ENCODE measurements at places on chromosomes 6 and 20.

DNA sequence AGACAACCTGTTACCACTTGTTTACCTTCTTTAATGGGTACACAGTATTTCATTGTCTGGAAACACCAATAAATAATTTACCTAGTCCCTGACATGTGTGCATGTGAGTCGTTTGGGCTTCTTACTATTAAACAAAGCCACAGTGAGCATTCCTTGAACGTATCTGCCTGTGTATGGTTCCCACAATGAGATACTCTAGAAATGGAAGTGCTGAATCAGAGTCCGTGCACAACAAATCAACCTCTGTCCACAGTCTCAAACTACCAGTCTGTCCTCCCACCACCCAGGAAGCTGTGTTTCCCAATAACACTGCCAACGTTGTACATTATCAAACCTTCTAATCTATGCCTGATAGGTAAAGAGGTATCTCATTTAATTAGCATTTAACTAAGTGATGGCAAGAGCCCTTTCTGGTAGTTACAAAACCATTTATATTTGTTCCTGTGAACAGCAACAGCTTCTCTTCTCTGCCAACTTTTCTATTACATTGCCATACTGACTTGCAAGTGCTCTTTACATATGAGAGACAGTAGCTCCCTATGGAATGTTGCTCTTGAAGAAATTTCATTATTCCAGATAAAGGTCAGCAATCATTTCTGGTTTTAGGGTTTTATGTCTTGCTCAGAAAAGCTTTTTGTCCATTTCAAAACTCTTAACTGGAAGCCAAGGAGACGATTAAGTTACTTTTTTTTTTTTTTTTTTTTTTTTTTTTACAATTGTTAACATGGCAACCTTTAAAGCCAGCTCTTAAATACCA, 14.7 kb downstream of the JAG1 start:
- DNase-seq: no peak

GRCh38 chr6:119349361-119350201, at the start of gene MAN1A1:
TSS of gene MAN1A1 (minus strand) at chr6:119349761. CDS start at chr6:119349065, 696 bp downstream.
- no peak for DNase-seq

- no peak for DNase-seq
These were observed 19.9 kb upstream of the NUS1 start for GRCh38 chr6:117655380-117655779.

- no peak for DNase-seq
These were observed 38.8 kb downstream of the WASF1 start for GRCh38 chr6:110140650-110141049.

DNA sequence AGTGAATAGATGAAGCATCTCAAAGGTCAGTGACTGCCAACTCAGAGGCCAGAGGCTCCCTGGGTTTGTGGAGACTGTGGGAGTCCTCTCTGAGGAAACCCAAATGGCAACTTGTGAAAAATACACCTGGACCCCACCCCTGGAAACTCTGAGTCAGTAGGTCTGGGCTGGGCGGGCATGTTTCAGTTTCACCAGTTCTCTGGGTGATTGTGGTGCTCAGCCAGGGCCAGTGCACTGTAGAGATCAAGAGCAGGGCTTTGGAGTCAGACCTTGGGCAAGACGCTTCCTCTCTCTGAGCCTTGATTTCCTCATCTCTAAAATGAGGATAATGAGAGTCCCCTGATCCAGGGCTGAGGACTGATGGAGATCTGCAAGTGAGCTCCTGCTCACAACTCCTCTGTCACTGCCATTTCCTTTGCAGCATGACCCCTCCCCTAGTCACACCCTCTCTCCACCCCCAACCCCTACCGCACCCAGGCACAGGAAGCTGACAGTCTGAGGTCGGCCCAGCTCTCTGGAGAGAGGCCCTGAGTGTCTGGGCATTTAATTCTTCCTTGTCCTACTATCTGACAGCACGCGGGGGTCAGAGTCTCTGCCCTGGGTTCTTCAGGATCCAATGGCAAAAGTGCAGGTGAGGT, 5.1 kb downstream of the DEF6 start:
- no peak for DNase-seq

DNA sequence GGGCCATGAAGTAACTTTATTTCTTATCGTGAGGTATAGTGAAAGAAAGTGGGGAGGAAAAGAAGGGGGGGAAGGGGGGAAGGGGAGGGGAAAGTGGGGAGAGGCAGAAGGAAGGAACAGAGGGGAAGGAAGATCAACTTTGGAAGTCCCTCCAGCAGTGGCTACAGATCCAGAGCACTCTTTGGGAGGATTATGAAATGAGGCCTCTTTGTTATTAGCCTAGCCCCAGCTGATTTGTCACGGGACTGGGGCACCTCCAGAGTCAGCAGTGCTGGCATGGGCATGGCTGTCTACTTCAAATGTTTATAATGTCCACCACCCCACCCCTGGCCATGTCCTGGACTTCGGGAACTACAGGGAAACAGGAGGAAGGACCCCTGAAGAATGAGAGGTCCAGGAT, 7.6 kb downstream of the MOCS1 start:
- no peak for DNase-seq

GRCh38 chr6:116948533-116949304, 71.7 kb downstream of the RFX6 start:
- DNase-seq: no peak

DNA sequence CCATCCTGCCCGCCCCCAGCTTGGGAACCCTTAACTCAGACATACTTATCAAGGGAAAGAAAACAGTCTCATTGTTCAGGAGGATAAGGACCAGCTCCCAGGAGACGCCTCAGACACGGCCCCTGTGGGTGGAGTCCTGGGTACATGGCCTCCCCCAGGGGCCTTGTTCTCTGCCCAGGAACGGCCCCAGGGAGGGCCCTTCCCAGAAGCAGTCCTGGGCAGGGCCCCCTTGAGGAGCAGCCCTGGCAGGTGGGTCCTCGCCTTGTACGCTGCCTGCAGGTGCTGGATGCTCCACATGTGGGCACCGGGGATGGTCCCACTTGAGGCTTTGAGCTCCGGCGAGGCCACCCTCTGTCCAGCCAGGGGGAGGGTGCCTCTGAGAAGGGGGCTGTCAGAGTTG, 4.5 kb upstream of the GATA5 start:
- no peak for DNase-seq

DNA sequence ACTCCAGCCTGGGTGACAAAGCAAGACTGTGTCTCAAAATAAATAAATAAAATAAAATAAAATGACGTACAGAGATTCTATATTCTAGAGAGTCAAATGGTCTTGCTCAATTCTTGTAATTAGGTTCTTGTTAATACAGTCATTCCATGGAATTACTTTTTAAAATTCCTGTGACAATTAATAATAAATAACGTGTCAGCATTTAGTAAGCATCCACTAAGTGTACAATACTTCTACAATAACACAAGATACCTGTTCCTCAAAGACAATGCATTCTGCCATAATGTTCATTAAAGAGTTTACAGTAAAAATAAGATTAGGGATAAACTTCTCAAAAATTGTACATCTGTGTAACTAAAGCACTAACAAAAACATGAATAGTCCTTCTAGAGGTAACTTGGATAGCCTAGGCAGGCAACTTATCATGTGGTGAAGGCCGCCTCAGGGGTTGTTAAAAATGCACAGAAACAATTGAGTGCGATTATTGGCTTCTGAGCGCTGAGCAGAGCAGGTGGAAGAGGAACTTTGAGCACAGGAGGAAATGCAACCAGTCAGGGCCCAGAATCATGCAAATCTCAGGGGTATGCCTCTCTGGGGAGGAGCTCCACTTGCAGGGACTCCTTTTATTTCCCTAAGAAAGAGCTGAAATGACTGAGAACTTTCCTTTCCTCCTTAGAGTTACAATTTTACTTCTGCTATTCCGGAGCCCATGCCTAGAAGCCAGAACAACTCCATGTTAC, 37.1 kb downstream of the QRSL1 start:
- DNase-seq: no peak

DNA sequence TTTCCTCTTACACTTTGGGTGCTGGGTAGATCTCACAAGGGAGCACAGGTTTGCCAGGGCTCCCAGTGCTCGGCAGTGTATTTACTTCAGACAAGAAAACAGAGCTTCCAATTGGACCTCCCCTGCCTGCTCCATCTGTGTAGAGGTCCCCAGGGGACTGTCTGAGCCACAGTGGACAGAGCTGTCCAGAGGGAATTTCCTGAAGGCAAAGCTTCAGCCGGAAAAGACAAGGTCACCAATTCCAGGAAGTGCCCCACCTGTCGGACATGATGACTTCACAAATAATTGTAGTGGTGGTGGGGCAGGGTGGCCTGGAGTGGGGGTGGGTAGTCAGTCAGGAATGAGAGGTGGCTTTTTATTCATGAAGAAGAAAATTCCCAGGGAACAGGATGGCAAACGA, 18.6 kb downstream of the ADGRF5 start:
- DNase-seq: no peak

DNA sequence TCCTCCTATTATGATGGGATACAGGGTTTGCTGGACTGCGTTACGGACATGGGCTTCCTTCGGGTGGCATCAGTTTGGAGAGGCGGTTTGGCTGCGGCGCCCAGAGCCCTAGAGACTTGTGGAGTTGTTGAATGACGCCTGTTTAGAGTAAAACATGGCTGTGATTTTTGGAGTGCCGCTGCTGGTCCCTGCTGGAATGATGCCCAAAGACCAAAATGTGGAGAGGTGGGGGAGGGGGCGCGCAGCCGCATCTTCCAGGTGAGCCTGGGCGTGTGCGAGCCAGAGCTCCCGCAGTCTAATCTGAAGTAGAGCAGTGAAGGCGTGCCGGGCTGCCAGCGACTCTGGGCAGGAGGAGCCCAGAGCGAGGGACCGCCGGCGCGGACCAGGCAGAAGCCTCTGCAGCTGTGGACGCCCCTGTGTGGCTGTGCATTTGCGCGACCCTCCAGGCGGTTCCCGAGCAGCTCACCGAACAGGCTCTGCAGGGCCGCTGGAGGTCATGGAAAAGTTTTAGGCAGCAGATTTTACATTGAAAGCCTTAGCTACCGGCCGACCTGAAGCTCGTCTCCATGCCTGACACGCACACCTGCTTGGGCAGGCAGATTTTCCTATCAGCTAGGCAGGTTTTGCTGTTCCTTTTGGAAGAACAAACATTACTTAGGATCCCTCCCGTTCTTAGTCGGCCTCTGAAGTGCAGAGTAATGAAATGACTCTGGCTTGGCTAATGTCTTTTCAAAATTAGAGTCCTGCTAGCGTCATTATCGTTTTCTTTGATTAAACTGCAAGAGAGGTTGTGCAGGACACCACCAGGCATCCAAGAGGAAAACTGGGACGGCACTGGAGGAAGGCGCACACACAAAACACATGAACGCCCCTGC, 298.2 kb downstream of the PHACTR1 start:
- DNase-seq: no peak

DNA sequence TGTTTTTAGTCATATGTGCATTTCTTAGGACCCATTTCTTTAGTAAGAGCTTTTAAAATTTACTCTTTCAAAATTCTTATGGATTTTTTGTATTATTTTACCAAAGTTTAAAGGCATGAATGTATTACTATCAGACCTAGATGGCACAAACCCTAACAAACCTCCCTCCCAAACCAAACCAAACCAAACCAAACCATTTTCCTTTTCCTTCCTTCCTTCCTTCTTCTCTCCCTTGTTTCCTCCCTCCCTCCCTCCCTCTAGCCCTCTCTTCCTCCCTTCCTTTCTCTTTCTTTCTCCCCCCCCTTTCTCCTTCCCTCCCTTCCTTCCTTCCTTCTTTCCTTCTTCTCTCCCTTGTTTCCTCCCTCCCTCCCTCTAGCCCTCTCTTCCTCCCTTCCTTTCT, 1001.8 kb upstream of the CITED2 start:
- DNase-seq: no peak

DNA sequence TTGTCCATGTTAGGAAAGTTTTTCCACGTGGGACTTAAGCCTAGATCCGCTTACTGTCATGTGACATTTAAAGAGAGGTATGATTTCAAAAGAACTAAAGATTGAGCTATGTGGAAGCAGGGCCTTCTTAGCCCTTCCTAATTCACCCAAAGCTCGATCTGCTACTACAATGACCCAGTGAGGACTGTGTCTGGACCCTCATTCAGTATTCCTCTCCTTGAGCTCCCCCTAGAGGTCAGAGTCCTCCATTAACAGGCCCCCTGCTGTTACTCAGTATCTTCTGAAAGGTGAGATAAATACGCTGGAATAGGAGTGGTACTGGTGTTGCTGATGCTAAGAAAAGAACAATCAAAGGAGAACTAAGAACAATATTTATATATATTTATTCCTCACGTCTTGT, 414.0 kb downstream of the GJA1 start:
- no peak for DNase-seq

DNA sequence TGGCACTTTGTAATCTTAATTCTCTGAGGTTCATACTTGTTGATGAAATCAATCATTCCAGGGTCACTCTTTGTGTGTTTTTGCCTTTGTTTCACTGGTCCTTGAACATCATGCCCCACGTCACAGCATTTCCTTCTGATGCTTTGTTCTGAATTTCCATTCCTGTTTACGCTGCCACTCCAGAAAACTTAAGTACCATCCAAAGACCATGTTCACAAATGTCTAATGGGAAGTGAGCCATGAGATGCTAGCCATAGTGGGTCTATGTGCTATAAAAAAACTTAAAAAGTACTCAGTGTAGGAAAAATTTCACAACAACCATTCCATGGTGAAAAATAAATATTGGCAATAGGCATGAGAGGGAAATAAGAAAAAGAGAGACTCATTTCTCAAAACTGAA, 232.0 kb downstream of the IBTK start:
- DNase-seq: no peak

Data from cerebellar nuclear complex (tissue), 1 donor.